ENCODE measurements at places on chromosomes 4 and X.

DNA sequence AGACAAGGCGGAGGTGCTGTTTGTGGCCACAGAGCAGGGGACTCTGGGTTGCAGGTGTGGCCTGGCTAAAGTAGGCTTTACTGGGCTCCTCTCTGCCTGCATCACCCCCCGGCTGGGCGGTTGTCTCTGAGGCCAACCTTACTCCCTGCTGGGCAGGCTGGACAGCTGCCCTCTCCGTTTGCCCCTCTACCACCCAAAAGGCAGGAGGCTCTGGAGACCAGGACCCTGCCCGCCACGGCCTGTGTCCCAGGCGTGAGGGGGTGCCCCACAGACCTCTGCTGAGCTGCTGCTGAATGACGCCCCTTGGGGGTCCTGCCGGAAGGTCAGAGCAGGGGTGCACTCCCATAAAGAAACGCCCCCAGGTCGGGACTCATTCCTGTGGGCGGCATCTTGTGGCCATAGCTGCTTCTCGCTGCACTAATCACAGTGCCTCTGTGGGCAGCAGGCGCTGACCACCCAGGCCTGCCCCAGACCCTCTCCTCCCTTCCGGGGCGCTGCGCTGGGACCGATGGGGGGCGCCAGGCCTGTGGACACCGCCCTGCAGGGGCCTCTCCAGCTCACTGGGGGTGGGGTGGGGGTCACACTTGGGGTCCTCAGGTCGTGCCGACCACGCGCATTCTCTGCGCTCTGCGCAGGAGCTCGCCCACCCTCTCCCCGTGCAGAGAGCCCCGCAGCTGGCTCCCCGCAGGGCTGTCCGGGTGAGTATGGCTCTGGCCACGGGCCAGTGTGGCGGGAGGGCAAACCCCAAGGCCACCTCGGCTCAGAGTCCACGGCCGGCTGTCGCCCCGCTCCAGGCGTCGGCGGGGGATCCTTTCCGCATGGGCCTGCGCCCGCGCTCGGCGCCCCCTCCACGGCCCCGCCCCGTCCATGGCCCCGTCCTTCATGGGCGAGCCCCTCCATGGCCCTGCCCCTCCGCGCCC, 920 bp downstream of the HTT-AS start:
- DNase-seq = no peak

DNA sequence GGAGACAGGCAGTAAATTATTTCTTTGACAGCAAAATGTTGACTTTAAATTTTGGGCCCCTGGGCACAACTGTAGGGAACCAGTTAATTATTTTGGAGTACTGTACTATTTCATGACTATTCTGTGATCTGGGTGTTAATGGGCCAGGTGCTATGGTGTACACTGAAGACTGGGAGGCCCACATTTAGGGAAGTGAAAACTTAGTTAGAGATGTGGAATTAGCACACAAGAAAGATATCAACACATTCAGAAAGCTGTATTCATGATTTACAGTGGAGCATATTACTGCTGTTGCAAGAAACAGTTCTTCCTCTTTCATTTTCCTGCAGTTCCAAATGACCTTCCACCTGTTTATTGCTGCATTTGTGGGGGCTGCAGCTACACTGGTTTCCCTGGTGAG, 12.4 kb downstream of the PLP1 start:
- DNase-seq = no peak

- DNase-seq = no peak
These were observed 72.6 kb downstream of the METTL14 start for GRCh38 chr4:118757761-118758251.

- no peak for DNase-seq
These were observed 88.7 kb downstream of the CFAP299 start for GRCh38 chr4:80424225-80424581.

- DNase-seq = peak; percentile 49
These were observed at the start of gene FAM120C for GRCh38 chrX:54182864-54183613. FAM120C (minus strand) TSS chrX:54183254; CDS start chrX:54183198, 56 bp downstream.

DNA sequence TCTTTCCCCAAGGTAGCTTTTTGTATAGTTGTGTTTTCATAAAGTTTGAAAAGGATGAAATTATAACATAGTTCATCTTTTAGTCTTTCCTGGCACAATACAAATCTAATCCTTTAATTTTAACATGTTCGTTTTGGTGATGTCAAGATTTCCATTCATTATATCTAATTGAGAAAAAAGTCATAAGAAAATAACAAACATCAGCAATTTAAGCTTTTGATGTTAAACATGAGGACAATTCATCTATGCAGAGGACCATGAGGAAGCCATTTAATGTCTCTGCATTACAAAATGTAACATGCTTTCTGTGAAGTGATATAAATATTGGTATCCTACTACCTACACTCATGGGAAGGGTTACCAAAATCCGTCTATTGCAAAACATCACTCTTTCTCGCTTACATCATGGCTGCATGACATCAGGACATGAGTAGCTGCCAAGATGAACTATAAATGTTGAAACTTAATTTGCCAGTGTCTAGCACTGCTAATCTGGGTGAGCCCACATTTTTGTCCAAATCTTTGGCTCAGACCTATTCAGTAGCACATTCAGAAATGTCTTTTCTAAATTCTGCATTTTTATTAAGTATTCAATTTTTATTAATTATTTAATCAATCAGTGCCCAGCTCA, 9.5 kb downstream of the EPGN start:
- DNase-seq = no peak

- no peak for DNase-seq
These were observed 77.4 kb upstream of the EFNB1 start for GRCh38 chrX:68751372-68751771.

GRCh38 chrX:123994730-123995129, 33.2 kb downstream of the STAG2 start:
- DNase-seq = no peak

- no peak for DNase-seq
These were observed 22.2 kb downstream of the CCDC149 start for GRCh38 chr4:24890561-24891126.

DNA sequence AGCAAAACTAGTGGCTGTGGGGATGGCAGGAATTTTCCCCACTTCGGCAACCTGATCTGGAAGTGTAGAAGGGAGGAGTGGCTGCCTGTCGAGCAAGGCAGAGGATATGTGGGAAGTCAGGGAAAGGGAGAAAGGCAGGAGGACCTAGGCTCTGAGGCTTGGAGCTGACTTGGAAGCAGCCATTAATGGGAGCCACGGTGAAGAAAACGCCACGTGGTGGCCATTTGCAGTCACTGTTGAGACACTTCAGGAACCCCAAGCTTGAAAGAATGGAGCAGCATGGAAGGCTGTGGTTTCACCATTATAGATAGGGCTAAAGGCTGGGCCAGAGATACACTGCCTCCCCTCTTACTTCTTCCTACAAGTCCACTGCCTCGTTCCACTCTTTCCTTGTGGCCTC, 41.8 kb upstream of the MAML3 start:
- no peak for DNase-seq

- DNase-seq = no peak
These were observed 194.2 kb upstream of the SLITRK2 start for GRCh38 chrX:145623453-145623852.

- DNase-seq = no peak
These were observed 1.2 kb downstream of the PRKX start for GRCh38 chrX:3712051-3712869.

Measured in D721Med (cell line).